ENCODE measurements at places on chromosomes 11 and 22.

DNA sequence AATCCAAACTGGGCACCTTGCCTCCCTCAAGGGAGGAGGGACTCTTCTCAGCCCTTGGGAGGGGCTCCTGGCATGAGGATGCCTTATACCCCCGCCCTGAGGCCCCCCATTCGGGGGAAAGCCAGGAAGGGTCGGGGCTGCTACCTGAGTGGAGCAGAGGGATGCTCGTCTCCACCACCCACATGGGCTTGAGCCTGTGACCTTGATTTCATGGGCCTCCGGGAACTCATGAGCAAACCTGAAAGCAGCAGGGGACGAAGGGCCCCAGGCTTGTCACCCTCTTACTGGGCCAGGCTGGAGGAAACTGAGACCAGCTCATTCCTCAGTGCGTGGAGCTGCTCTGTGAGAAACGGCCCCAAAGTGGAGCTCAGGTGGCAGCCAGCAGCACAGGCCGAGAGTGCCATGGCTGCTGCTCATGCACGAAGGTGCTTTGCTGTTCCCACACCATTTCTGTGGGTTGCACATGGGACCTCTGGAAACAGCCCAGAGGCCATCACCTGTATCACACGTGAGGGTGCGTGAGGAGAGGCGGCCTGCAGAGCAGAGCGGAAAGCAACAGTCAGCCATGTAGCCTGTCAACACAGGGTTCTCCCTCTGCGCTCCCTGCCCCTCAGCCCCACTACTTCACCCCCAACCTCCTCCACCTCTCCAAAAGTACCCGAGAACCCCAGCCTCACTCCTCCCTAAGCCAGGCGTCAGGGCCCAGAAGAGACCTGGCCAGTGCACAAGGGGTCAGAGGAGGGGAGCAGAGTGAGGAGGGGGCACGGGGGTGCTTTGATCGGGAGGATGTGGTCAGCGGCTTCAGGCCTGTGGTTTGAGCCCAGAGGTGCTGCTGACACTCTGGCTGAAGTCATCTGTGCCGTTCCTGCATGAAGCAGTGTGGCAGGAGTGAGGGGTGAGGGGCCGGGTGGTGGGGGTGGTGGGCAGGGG lies 14.1 kb upstream of the IL2RB start:
- peak; percentile 52 for DNase-seq

DNA sequence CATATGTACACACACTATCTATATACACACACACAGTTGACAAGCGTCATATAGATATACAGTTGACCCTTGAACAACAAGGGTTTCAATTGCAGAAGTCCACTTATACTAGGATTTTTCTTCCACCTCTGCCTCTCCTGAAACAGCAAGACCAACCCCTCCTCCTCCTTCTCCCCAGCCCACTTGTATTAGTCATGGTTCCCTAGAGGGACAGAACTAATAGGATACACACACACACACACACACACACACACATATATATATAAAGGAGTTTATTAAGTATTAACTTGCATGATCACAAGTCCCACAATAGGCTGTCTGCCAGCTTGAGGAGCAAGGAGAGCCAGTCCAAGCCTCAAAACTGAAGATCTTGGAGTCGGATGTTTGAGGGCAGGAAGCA lies 92.9 kb downstream of the DHCR7 start:
- DNase-seq = no peak

DNA sequence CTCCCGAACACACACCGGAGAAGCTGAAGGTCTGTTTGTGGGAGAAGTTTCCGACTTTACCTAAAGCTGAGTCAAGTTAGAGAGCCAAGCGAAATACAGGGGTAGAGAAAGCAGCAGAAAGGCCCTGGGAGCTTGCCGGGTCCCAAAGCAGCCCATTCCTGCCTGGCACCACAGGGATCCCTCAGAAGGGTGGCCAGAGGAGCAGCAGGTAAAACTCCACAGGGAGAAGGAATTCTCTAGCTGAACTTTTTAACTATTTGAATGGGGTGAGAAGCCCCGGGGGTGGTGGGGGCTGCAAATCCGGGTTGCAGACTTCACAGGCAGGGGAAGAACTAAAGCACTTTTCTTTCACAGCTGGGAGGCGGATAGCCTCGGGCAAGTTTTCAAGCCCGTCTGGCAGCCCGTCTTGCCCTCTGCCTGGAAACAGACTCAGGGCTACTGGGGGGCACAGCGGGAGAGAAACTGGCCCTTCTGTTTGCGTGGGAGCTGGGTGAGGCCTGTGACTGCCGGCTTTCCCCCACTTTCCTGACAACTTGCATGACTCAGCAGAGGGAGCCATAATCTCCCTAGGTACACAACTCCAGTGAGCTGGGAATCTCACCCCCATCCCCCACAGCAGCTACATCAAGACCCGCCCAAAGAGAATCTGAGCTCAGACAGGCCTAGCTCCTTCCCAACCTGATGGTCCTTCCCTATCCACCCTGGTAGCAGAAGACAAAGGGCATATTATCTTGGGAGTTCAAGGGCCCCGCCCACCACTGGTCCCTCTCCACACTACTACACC lies 311.0 kb downstream of the SBF2 start:
- no peak for DNase-seq

DNA sequence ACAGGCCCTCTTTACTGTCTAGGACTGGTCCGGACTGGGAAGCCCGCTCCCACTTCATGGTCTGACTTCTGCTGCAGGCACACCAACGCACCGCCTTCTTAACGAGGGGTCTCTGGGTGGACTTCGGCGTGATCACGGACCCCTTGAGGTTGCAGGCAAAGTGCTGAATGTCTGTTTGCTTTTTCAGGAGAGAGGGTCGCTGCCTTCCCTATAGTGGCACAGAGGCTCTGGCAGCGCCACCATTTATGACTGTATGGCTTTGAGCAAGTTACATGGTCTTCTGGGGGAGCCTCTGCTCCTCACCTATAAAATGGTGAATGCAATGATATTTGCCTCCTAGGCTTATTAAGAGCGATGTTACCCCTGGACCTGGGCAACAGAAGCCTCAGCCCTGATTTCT lies 1.4 kb upstream of the SCN4B start:
- DNase-seq = no peak

DNA sequence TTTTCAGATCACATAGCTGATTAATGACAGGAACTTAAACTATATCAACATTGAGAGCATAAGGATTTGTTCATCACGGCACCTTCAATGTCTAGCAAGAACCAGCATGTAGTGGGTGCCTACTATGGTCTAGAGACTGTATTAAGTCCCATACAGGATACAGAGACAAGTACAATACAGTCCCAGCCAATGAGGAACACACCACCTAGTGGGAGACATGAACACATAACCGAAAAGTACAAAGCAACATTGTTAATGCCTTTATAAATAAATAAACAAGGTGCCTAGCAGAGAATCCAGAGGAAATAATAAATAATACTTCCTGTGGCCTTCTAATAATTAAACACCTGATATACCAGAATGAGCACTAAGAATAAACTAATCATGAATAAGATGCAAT lies 87.7 kb upstream of the OPCML start:
- DNase-seq = no peak
